ENCODE measurements at places on chromosomes 3 and 15.

DNA sequence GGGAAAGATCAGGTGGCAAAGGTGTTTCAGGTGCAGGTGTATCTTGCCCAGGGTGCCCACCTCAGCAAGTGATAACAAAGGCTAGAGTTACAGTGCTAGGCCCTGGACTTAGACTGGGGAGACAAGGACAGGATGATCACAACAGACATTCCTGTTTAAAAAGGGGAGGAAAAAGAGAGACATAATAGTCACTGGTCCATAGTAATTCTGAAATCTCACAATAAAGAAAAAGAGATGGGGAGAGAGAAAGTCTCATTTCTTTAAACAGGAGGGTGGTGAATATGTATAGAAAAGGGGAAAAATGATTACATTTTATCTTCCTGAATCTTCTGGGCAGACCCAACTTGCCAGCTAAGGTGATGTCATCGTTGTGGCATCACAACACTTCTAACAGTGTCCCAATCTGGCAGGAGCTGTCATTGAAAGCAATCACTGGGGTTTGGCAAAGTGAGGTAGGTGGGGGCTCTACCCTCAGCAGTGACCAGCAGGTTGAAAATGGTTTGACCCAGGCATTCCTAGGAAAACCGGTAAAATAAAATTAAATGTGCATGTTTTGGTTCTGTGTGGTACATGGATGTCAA, 99.5 kb downstream of the ZNF621 start:
- DNase-seq: no peak

DNA sequence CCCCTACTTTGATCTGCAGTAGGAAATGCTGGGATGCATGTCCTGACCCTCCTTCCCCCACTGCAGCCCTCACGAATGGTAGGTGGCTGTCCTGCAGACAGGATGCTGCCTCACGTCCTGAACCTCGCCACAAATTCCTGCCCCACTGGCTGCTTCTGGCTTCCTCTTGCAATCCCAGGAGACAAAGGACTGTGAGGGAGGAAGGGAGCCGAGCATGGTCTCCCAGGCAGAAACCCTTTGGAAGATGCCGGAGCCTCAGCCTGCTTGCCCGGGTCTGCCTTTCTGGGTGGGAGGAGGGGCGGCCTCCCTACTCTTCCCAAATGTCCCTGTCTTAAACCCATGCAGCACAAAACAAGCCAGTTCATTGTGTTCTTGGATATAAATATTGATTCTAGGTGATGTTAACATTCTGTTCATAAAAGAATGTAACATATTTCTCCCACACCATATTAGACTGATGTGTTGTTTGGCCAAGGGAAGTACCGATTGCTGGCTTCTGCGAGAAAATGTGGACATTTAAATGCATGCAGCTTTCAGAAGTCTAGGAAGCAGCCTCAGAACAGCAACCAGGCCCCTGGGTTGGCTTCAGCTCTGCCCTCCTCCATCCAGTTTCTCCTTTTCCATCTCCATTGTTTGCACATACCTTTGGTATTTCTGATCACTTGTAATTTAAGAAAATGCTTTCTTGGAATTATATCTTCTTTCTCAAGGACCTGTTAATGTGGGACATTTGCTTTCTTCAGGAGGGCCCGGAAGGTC, 75.3 kb downstream of the HMG20A start:
- no peak for DNase-seq

GRCh38 chr3:136070953-136071949, 105.7 kb downstream of the PPP2R3A start:
- no peak for DNase-seq

DNA sequence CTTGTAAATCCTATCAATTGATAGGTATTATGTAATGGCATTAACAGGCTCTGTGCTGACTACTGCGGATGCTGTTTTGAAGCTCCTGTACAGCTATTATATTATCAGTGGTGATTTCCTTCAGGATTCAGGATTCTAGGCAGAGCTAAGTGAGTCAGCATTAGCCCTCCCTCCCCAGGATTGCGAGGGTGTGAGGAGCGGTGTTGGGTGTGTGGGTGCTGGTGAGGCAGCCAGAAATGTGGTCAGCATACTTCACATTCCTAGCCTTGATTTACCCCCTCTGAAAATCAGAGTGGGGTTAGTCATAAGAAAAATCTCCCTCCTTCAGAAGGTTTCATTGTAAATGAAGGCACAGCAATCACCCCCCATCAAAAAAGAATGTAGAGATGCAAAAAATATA, 72.5 kb downstream of the SNTN start:
- peak; percentile 77 for DNase-seq

- DNase-seq: peak; percentile 17
Observed at GRCh38 chr3:94862703-94863102, 799.8 kb downstream of the NSUN3 start.

GRCh38 chr3:36693670-36694069, 70.7 kb downstream of the DCLK3 start:
- DNase-seq: no peak

DNA sequence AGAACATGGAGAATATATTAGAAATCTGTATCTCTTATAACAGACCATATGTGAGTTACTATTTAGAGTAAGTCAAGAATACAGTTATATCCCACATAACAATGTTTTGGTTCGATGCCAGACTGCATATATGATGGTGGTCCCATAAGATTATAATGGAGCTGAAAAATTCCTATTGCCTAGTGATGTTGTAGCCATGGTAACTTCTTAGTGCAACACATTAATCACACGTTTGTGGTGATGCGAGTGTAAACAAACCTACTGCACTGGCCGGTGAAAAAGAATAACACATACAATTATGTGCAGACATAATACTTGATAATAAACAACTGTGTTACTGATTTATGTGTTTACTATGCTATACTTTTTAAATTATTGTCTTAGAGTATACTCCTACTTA, 69.8 kb upstream of the MNS1 start:
- DNase-seq: no peak

- DNase-seq: no peak
Observed at GRCh38 chr3:145719114-145719513, 441.9 kb downstream of the PLOD2 start.

GRCh38 chr3:116000311-116000710, 377.0 kb downstream of the GAP43 start:
- DNase-seq: peak; percentile 56

DNA sequence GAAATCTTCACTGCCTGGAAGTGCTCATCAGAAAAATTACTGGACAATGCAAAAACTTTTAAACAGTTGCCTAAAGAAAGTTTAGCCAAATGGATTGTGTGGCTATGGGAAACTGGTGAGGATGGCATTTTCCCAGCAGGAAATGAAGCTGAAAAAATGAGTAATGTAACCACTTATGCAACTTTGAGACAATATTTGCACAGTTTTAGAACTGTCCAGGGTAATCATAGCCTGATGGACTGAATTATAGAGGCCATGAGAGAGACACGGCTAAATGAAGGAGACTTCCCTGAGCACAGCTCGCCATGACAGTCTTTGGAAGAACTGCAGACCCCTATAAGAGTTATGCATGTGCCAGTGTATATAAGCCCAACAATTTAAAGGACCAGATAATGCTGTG, 881.5 kb downstream of the VGLL3 start:
- DNase-seq: no peak

GRCh38 chr15:45572617-45573016, 14.6 kb upstream of the BLOC1S6 start:
- DNase-seq: no peak

DNA sequence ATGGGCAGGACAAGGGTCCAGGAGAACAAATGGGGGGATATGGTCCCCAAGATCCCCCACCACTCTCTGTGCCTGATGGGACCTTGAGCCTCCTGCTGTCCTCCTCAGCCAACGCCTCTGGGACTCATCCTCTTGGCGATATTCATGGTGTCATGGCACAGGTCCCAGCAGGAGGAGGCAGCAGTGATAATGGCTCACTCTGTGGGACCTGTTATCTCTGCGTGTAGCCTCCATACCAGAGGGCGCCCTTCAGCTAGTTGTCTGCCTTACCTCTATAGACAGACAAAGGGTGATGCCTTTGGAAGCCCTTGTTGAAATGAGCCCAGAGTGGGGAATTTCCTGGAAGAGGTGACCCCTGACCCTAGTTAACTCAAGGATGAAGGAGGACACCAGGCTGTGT, 7.4 kb downstream of the ZBTB47 start:
- no peak for DNase-seq

DNA sequence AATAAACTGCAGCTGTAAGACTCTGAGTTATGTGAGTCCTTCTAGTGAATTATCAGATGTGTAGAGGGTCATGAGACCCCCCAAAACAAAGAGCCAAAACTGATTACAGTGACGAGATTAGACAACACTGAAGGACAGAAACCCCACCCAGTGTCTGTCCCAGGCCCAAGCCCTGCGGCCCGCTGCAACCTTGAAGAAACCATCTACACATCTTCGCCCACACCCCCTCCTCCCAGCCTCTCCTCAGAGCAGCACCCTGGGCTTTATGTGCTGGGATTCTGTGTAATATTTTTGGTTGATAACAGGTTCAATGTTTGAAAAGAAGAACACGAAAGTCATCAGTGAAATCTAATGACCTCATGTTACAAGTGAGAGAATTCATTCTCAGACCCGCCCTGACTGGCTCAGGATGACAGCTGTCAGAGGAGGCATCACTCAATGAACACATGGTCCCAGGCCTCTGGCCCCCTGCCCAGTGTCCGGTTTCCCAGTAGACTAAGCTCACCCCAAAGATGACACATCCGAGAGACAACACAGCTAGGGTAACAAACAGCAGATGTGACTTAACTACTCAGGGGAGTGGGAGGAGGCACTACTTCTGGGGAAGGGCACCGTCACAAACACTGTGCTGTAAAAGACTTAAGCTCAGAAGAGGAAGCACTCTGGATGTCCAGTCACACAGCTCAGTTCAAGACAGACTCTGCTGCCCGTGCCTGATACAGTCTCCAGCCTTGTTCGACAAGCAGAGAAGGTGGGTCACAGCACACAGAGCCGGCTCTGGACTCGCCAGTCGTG, 48.9 kb downstream of the NIPA2 start:
- DNase-seq: no peak

- no peak for DNase-seq
Observed at GRCh38 chr15:97023488-97023844, 693.0 kb downstream of the NR2F2 start.
